Suppressor macrophage treated with lipopolysaccharide for 1 hour (primary cell): ENCODE measurements at places on chromosomes 2 and 18.
A peak's percentile ranks its signal among the peaks of the same experiment; 100 is the strongest.

DNA sequence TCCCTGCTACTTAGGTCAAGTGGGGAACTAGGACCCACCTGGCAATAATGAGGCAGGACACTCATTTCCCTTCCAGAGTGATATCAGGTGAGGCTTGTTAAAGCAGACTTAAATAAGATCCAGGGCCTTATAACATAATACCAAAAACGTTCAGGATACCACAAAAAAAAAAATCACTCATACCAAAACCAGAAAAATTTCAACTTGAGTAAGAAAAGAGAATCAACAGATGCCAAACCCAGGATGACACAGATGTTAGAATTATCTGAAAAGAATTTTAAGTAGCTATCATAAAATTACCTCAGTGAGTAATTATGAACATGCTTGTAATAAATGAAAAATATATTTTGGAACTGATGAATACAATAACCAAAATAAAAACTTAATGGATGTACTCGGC, 255.6 kb upstream of the OSR1 start:
- DNase-seq: no peak

GRCh38 chr2:63786471-63786870, 55.2 kb upstream of the UGP2 start:
- DNase-seq: no peak

GRCh38 chr18:13246591-13246990, 28.0 kb downstream of the LDLRAD4 start:
- DNase-seq: no peak

DNA sequence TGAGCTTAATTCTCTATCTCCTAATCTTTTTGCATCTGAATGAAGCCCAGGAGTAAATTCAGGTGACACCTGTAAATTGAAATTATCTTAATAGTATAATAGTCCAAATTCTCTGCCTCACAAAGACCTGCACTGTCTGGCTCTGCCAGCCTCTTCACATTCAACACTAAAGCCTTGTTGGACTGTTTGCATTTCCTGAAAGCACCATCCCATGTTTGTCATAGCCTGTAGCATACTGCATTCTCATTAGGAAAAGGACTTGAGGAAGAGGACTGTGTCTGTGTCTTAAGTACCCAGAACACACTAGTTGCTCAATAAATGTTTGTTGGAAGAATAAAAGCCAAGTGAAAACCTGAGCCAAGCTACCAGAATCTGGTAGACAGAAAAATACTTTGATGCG, 42.9 kb upstream of the GRHL1 start:
- DNase-seq: no peak

GRCh38 chr18:48952287-48953103, 1.7 kb upstream of the SMAD7 start:
- peak; percentile 90 for DNase-seq

DNA sequence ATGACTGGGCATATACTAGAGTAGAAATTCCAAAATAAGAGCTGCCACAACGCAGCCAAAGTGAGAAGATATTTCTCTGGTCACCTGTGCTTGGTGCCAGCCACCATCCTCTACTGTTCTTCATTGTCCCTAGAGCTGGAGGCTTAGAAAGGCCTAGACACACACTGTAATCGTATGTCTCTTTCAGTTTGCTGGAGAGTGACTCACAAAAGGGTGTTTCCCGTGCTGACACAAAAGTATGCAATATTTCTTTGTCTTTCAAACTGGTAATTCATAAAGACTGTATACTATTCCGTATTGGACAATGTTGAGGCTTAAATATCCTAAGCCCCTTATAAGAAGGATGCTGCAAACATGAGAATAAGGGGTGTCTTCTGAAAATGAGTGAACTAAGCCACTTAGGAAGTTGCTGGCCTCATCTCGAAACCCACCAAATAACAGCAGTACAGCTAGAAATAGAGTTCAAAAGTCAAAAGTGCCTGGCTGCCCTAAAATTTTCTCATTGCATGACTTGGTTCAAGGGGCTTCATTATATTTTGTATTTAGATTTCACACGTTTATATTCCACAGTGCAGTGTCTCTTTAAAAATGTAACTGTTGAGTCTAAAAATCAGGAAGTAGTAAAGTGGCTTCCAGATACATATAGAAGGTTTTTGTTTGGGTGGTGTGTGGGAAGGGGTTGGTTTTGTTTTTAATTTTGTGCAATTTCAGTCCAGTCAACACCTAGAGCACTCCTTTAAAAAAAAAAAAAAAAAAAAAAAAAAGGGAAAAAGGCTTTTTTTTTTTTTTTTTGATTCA, 601.1 kb downstream of the ARHGAP15 start:
- DNase-seq: peak; percentile 68

GRCh38 chr18:9413576-9413975, 61.7 kb upstream of the RALBP1 start:
- DNase-seq: no peak

GRCh38 chr2:238523158-238524110, 96.7 kb downstream of the ASB1 start:
- no peak for DNase-seq

- DNase-seq: no peak
These were observed 365.2 kb downstream of the ZNF521 start for GRCh38 chr18:24986666-24987302.

DNA sequence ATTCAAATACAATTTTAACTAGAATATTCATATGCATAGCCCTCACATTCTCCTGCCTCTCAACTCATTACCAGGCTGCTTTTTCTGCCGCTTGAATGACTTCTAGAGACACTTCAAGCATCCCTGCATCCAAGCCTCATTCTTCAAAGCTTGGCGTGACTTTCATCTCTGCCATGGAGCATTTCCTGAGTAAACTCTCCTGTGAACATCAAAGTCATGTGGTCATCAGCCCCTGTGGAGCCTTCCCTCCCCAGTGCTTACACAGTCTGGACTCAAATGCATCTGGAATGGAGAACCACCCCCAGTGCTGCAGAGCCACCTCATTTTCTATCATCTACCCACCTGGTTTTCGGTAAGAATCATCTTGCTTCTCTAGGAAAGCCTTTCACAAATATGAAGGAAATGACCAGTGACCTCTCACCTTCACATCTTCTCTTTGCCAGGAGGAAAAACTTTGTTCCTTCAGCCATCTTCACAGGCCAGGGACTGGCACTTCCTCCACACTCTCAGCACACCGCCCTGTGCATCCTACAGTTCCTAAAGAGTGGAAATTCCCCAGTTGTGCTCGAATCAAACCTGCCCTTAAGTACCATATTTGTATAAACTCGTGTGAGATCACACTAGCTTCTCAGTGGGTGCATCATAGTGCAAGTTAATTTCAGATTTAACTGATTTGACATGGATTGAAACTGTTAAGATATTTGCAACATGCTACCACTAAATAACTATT, 116.4 kb downstream of the COL6A3 start:
- peak; percentile 63 for DNase-seq

- no peak for DNase-seq
These were observed 42.3 kb downstream of the TRABD2A start for GRCh38 chr2:84838434-84839145.

GRCh38 chr18:79567481-79568147, 112.0 kb upstream of the CTDP1 start:
- DNase-seq: no peak

- DNase-seq: no peak
These were observed 448.4 kb upstream of the GCFC2 start for GRCh38 chr2:76159042-76159648.

DNA sequence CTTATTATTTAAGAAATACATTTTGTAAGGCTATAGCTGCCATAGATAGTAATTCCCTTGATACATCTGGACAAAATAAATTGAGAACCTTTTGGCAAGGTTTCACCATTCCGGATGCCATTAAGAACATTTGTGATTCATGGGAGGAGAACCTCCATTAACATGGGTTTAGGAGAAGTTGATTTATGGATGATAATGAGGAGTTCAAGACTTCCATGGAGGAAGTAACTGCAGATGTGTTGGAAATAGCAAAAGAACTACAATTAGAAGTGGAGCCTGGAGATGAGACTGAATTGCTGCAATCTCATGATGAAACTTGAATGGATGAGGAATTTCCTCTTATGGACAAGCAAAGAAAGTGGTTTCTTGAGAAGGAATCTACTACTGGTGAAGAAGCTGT, 17.3 kb downstream of the PHLPP1 start:
- peak; percentile 8 for DNase-seq

DNA sequence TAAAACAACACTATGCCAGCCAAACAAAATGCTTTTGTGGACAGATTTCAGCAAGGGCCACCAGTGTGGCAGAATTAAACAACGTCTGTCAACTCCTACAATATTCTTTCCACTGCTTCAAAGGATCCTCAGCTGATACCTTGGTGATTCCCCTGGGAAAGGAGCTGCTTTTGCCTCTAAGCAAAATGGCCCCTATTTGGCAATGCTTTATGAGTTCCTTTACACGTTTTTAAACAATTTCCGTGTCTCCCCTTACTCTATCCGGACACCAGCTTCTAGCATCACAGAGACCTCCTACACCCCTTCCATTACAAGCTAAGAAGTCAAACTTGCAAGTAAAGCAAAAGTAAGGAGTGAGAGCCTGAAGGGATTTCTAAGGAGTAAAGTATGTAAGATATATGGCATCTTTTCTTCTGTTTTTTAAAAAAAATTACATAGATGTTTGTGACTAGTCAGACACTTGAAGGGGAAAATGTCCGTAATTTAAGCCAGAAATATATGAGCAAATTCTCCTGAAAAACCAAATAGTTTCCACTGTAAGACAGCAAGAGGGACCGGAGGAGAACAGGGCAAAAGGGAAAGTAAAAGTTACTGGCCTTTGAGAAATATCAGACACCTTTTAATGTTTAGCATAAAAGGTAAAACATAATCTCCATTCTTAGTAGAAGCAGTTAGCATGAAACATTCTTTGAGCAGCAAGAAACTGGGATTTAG, 1.9 kb downstream of the SOS1 start:
- DNase-seq: peak; percentile 55

GRCh38 chr2:223282221-223282620, 230.2 kb downstream of the KCNE4 start:
- no peak for DNase-seq

DNA sequence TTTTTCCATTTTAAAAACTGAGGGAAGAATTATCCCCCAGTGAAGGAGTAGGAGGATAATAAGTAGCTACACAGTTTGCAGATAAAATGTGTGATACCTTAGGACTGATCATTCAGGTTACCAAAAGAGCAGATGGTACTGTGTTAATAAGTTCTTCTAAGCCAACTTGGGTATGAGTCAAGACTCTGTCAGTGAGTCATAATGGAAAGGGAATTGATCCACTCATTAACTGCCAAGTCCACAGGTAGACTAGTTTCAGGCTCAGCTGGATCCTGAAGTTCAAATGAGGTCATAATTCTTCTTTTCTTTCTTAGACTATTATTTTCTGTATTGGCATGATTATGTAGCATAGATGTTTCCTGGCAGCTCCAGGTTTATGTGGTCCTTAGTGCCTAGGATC, 142.4 kb upstream of the ALPP start:
- DNase-seq: no peak

GRCh38 chr2:129004485-129004884, 685.8 kb upstream of the HS6ST1 start:
- DNase-seq: no peak

DNA sequence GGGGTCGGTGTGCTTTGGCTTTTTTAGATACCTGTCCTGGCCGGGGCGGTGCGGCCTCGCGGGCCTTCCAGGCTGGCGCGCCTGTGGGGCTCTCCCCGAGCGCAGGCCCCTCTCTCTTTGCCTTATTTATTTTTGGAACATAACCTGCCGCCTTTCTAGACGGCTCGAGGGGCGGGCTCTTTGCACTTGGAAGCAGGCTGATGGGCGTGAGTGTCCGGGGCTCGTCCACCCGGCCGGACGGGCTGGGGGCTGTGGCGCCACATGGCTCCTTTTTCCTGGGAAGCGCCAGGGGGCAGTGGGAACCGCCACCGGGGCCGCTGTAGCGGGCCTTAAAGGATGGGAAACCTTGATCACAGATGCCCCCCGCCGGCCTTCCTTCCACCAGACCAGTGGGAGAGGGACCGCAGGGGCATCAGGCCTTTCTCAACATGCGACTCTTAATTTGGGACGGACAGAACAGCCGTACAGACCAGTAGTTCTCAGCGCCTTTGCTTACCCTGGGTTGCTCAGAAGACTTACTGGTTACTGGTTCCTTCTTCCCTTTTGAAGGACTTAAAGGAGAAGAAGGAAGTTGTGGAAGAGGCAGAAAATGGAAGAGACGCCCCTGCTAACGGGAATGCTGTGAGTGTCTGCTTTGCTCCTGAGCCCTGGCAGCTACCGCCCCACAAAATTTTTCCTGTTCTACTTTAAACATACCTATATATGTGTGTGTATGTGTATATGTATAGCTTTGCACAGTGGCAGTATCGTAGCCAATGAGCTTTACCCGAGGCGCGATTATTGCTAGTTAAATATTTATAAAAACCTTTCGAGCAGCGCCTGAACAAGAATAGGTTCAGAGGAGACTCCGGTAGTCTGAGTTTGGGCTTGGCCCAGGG, 2.7 kb downstream of the PTMA start:
- peak; percentile 68 for DNase-seq

DNA sequence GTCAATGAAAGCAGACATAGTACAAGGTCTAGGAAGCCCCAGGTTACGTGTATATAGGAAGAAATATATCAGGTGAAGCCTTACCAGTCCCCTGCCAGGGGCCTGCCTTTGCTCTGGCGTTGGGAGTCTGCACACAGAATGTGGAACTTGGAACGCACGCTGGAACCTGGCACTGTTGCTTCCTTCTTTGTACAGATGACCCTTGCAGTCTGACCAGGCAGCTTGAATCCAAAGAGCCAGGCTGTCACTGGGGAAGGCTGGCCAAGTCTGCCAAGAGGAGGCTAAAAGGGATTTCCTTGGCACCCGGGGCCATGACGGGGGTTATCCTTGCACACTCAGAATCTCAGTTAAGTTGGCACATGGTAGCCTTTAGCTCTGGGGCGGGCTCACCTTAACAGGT, 39.5 kb downstream of the TMEM247 start:
- peak; percentile 41 for DNase-seq

GRCh38 chr2:88085602-88086001, 18.0 kb downstream of the SMYD1 start:
- no peak for DNase-seq

DNA sequence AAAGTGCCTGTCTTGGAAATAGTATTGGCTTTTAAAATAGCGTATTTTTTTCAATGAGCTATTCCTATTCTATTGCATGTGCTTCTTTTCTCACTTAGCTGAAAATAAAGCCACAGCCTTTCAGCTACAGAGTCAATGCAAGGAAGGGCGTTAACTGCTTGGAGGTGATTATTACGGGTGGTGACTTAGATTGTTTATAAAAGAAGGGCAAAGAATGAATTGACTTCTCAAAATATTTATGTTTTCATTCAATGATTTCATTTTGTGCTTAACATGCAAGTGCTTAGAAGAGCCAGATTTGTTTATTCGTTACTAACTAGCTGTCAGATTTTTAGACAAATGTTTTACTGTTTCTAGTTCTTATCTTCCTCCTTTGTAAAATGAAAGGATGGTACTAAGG, 2.8 kb upstream of the CHN1 start:
- no peak for DNase-seq

- DNase-seq: no peak
These were observed 2.7 kb downstream of the BCL2 start for GRCh38 chr18:63316612-63317555.

GRCh38 chr2:46548103-46548486, 68.7 kb downstream of the TMEM247 start:
- peak; percentile 93 for DNase-seq

DNA sequence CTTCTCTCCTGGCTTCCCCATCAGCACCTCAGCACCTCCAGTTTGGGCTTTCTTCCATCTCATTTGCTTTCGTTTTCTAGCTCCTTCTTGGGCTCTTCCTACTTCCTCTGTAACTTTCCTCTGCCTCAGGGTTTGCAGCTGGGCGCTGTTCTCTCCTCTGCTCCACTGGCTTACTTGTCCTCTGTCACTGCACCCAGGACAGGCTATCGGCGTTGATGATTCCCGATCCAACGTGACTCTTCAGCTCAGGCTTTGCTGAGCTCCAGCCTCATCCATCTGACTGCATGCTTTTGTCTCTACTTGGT, 362.4 kb downstream of the CYRIA start:
- peak; percentile 17 for DNase-seq

- DNase-seq: no peak
These were observed 2.9 kb downstream of the LRATD1 start for GRCh38 chr2:14635391-14635871.
